ENCODE measurements at places on chromosomes 12 and 14.
A peak's percentile ranks its signal among the peaks of the same experiment; 100 is the strongest.

GRCh38 chr12:129902371-129903091 lies 1.3 kb downstream of the TMEM132D start:
- DNase-seq, result no peak

GRCh38 chr12:73226593-73226992 lies 954.4 kb downstream of the TRHDE start:
- no peak for DNase-seq

DNA sequence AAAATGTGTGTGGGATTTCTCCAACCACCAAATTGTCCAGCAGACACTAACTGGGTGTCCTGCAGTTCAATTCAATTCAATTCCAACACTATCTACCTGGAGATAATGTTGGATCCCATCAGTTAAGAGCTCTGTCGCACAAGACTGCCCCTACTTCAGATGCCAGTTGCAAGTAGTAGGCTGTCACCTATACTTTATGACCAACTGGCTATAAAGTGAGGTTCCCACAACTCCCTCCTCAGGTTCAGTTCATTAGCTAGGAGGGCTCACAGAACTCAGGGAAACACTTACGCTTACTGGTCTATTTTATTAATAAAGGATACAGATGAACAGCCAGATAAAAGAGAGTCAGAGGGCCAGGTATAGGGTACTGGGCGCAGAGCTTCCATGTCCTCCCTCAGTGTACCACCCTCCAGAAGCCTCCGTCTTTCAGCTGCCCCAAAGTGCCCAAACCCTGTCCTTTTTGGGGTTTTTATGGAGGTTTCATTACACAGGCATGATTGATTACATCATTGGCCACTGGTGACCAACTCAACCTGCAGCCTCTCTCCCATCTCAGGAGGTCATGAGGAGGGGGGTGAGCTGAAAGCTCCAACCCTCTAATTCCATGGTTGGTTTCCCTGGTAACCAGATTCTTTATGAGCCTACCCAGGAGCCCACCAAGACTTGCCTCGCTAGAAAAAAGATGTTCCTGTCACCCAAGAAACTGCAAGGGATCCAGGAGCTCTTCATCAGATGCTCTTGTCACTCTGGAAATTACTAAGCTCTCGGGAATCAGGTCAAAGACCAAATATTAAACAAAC lies 7.5 kb upstream of the SERPINA5 start:
- DNase-seq, result no peak

DNA sequence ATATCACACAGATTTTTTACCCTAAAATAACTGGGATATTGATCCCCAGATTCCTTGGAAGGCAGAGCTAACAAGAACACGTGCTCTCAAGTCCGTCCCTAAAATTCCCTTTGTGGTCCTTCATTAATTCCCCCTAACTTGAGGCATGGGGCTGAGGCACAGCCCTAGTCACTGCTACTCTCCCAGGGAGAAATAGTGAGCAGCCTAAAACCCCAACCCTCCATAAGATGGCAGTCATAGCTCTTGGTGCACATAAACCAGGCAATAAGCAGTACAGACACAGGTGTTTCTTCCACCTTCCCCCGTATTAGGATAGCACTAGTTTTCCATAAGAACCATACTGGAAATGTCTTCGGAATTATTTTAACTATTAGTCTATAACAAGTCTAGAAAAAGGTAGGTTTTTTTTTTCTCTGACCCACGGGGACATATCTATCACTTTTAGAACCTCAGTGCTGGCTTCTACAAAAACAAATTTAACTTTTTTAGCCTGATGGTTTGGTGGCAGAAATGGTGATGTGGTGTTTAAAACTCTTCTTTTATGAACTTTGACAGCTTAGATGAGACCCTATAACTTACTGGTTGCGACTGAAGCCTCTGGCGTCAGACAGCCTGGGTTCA lies 3.1 kb upstream of the ARHGEF40 start:
- peak; percentile 14 for DNase-seq

Data from ELF-1 (cell line).